Ammon's horn (tissue), 1 donor: ENCODE measurements at places on chromosomes 1 and 21.
A peak's percentile ranks its signal among the peaks of the same experiment; 100 is the strongest.

DNA sequence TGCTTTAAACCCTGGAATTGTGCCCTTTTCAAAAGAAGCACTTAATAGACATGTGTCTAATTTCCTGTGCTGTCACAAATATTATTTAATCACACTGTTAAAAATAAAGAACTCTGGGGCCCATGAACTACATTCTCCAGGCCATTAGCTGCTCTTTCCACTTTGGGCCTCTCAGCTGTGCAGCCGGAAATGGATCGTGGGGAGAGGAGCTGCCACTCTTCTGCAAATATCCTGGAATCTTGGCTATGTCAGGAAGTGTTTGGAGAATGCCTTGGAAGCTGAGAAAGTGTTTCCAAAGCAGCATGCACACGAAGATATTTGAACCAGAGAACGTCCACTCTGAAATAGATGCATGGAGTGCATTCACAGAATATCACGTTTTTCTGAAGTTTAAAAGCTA is 27.5 kb upstream of the VPS26C start:
- DNase-seq: no peak

DNA sequence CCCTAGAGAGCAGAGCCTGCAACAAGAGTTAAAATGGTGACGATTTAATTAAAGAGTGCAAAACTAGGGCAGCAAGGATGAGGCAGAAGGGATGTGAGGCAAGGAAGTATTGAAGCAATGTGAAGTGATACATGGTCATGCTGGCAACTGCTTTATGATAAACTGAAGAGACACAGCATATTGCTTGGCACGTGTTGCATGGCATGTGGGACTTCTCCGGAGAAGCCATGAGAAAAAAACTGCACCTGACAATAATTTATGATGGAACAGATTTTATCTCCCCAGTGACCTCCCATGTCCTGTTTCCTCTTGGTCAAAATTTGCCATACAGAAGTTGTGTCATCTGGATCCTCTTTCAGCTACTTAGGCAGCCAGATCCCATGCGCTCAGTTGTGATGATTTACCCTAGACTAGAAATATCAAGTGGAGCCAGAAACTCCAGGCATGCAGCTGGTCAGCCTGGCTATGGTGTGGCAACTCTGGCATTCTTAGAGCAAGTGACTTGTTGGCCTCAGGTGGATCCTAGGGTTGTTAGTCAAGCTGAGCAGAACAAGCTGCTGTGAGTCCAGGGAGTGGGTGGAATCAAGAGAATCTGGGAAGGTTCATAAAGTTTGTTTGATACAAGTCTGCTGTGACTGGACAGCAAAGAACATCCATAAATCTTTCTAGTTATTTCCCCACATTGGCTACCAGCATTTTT is 611.4 kb upstream of the USP24 start:
- DNase-seq: no peak

DNA sequence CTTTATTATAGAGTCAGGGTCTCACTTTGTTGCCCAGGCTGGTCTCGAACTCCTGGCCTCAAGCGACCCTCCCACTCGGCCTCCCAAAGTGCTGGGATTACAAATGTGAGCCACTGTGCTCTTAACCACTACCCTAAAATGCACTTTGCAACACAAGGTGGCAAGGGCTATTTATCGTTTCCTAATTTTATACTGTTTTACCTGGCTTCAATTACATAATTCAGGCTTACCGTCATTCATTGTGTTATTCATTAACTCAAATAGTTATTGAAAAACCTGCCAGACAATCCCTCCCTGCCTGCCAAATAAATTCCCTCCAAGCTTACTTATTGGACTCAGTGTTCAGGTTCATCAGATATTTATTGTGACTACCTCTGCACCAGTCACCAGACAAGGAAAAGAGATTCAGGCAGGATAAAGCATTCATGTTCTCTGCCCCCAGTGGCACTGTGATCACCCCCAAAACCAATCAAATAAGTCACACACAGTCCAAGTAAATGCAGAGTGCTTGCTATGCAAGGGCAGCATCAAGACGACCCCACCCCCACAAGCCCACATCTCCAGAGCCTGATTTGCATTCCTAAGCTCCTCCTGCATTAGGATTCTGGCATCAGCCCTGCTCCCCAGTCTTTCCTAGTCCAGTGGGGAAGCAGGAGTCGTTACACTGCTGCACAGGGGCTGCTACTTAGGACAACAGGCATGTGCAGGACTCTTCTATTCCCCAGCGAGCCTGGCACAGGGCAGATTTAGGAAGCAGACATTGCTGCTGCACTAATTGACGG is 8.1 kb downstream of the PAQR7 start:
- DNase-seq: no peak

DNA sequence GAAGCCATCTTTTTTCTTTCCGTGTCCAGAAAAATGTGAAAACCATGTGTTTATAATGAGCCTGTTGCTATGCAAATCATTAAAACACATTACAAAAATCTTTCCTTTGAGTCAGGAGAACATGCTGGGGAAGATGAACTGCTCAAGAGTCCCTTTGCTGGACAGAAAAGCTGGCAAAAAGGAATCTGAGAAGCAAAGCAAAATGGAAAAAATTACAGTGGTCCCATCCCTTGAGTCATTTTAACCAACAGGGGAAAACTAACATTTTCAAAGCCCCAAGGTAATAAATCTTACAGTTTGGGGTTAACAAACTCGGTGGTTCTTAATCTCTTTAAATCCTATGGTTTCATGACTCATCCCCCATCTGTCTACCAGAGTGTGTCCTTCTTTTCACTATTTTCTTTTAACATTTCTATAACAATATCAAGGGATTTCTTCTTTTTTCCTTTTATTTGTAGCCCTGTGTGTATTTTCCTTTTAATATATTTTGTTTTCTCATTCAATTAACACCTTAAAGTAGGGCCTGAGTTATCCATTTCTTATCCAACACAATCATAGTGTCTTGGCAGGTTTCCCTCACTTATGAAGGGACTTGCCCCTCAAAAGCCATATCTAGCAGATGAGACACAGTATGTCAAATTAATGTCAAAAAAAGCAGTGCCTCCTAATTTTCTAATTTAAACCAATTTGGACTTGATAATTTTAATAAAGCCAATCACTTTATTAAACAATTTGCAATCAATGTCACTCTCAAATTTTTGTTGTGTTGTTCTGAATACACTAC is 105.4 kb downstream of the PTPN14 start:
- no peak for DNase-seq

DNA sequence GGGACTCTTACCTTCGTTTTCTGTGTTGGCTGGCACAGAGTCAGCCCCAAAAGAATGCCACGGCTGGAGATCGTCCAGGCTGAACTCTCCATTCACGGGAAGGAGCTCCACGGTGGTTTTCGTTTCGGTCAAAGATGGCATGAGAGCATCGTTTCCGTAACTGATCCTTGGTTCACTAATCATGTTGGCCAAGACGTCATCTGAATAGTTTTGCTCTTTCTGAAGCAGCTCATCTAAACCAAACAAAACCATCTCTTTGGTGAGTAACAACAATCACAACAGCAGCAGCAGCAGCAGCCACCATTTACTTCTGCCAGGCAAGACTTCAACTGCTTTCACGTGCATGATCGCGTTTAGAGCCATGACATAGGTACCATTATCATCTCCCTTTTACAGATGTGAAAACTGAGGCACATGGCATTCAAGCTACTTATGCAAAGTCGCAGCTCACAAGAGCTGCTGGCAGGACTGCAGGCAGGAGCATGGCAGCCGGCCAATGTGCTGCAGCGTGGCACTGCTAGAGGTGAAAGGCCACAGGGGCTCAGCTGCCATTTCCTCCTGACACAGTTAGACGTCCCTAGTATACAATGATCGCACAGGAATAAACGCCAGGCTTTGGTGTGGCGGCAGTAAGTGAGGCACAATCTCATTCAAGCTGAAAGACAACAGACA is 177.1 kb downstream of the GABPA start:
- peak; percentile 71 for DNase-seq

- DNase-seq: no peak
These were observed 111.8 kb upstream of the GRIK3 start for GRCh38 chr1:37146071-37146470.

DNA sequence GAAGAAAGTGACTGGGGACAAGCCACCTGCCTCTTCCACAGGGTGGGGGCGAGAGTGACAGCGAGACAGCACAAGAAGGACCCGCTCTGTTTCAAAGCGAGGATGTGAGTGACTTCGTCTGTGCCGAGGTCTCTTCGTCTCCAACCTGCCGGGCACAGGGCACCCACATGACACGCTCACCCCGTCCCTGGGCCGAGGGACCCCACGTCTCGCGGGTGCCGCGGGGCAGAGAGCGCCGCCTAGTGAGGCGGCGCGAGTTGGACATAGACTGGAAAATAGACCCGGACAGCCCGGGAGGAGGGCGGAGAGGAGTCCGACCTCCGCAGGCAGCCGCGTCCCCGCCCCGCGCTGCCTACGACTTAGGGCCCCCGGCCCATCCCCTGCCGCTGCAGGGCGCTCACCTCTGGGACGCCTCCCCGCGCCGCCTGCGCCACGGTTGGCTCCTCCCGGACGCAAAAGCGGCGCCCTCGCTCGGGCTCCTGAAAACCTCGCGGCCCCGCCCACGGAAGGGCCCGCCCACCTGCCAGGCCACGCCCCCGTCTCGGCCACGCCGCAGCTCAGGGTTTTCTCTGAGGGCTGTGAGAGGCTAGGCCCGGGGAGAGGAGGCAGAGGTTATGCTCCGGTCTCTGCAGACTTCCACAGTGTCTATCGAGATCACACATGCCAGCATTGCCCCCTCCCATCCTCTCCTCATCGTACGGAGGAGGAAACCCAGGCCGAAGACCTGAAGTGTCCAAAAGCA is at the start of gene TLR5:
TLR5 (minus strand) TSS at position 454 of the 742 bp plus-strand sequence. CDS start 30,217 bp downstream, outside the sequence.
- peak; percentile 80 for DNase-seq

GRCh38 chr1:152347116-152347728 is 12.6 kb downstream of the FLG2 start:
- peak; percentile 38 for DNase-seq

GRCh38 chr1:112723511-112723839 is 8.3 kb upstream of the PPM1J start:
- DNase-seq: no peak

GRCh38 chr1:1004780-1005697 is 5.1 kb upstream of the HES4 start:
- DNase-seq: no peak

GRCh38 chr1:205518661-205519540 is 14.4 kb downstream of the CDK18 start:
- DNase-seq: peak; percentile 95

- no peak for DNase-seq
These were observed 18.6 kb downstream of the KRTAP10-1 start for GRCh38 chr21:44521301-44521927.

- DNase-seq: no peak
These were observed 12.4 kb upstream of the UHMK1 start for GRCh38 chr1:162485236-162485635.

- DNase-seq: no peak
These were observed 1441.2 kb downstream of the PLA2G4A start for GRCh38 chr1:188269956-188270355.

DNA sequence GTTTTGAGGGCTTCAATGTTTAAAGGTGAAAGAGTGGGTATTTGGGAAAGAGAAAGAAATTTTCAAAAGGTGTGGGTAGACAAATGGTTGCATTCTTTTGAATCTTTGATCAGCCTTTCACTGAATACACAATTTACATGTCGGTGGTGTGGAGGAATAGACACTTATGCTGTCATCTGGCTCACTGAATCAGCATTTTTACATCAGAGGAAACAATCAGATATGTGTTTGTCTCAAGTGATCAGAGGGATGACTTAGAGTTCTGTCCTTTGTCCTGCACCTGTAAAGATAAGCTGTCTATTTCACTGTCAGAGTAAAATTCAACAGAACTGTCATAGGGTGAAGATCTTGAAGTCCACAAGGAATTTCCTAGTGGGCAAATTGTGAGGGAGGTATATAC is 170.9 kb upstream of the USP25 start:
- DNase-seq: no peak

- DNase-seq: no peak
These were observed 408.0 kb downstream of the MATN1 start for GRCh38 chr1:30315185-30315960.

DNA sequence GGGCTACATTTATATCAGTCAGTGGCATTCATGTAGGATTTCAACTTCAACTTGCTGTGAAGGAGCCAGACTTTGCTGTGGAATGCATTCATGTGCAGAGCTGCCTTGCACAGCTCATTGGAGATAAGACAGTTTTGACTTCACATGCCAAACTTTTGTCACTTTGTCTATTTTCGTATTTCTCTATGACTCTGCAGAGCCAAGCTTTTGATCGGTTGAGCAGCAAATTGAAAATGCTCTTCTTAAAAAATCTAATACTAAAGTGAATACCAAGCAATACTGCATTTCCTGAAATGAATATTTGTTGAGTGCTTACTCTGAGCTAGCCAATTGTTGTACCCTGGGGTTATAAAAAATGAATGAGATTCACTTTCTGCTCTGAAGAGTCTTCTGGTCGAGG is 388.7 kb downstream of the ST6GALNAC3 start:
- DNase-seq: no peak

DNA sequence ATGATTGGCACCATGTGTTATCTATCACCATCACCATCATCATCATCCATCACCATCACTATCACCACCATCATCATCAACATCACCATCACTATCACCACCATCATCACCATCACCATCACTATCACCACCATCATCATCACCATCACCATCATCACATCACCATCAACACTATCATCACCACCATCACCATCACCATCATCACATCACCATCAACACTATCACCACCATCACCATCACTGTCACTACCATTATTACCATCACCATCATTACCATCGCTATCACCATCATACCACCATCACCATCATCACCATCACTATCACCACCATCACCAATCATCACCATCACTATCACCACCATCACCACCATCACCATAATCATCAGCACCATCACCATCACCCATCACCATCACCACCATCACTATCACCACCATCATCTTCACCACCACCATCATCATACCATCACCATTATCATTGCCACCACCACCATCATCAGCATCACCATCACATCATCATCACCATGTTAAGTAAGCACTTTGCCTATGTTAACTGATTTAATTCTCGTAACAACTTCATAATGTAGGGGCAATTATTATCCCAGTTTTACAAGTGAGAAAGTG is 112.8 kb downstream of the LIPI start:
- no peak for DNase-seq

- no peak for DNase-seq
These were observed 11.8 kb upstream of the ATF3 start for GRCh38 chr1:212596798-212597197.

DNA sequence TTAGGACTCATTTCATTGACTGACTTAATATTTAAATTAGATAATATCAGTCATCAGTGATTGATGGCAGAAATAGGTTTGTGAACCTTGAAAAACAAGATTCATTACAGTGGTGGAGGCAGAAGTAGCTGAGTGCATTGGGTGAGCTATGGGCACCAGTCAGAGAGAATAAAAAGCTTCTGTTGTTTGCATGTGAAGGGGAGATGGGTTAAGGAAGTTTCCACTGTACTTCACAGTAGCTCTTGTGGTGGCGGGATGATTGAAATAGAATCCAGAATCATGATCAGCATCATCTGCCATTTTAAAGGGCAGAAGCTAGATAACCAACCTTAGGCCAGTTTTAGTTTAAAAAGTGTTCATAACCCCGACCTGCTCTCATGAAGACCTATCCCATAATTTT is 66.2 kb downstream of the DTL start:
- DNase-seq: no peak
